ENCODE measurements at places on chromosomes 3 and 15.

GRCh38 chr3:120506828-120507774 is 56.3 kb upstream of the FSTL1 start:
- no peak overlapping the region for H3K4me3 ChIP-seq
- peaks cover 4% of the 10 kb centered on the region for H3K4me1 ChIP-seq
- peak; percentile 75 for DNase-seq
- no peaks in the 10 kb centered on the region for H3K36me3 ChIP-seq

GRCh38 chr15:92819278-92820235 is 80.6 kb upstream of the CHD2 start:
- H3K4me3 ChIP-seq = peak overlapping the region; percentile 47
- no peak for DNase-seq
- H3K4me1 ChIP-seq = no peaks in the 10 kb centered on the region
- no peaks in the 10 kb centered on the region for H3K27me3 ChIP-seq

GRCh38 chr3:115475178-115476041 is 147.9 kb upstream of the GAP43 start:
- no peak for DNase-seq
- no peaks in the 10 kb centered on the region for H3K27me3 ChIP-seq
- no peak overlapping the region for H3K27ac ChIP-seq
- no peak overlapping the region for H3K4me3 ChIP-seq
- H3K4me1 ChIP-seq = no peaks in the 10 kb centered on the region

GRCh38 chr3:196987022-196987421 is 18.4 kb upstream of the PIGZ start:
- DNase-seq = no peak
- no peak overlapping the region for H3K4me3 ChIP-seq
- H3K27me3 ChIP-seq = no peaks in the 10 kb centered on the region
- no peak overlapping the region for H3K27ac ChIP-seq
- H3K4me1 ChIP-seq = no peaks in the 10 kb centered on the region
- no peaks in the 10 kb centered on the region for H3K36me3 ChIP-seq

GRCh38 chr3:141235661-141236171 is 4.1 kb downstream of the PXYLP1 start:
- DNase-seq = no peak
- H3K4me3 ChIP-seq = no peak overlapping the region

DNA sequence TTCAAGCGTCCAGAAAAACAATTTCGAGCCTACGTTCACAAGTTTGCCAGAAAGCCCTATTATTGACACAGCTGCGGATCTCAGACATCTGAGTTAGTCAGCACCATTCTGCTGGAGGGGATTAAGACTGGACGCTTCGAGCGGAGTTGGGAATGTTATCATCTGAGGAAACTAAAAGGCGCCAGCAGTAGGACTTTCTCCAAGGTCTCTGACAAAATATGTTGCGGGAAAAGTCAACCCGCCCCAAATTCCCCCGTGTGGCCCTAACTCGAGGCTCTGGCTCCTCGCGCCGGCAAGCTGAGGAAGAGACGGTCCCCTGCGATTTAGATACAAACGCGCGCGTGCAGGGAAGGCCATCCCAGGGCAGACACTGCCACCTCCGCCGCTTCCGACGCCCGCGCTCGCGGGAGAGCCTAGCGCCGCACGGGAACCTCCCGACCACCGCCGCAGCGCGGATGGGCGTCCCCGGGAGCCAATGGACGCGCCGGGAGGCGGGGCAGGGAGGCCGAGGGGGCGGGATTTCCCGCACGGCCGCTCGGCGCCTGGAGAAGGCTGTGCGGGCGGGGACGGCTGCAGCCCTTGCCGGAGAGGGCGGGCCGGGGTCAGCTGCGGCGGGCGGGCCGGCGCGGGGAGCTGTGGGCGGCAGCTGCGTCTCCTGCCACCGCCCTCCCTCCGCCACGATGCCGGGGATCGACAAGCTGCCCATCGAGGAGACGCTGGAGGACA is at the start of gene APPL1:
TSS of gene APPL1 (plus strand) at position 526 of the 726 bp plus-strand sequence. CDS start at position 681, 155 bp downstream.
- no peaks in the 10 kb centered on the region for H3K36me3 ChIP-seq
- peaks cover 13% of the 10 kb centered on the region for H3K4me1 ChIP-seq
- H3K27ac ChIP-seq = peak within 1 kb of the TSS; percentile 94
- peak; percentile 83 for DNase-seq
- H3K27me3 ChIP-seq = no peaks in the 10 kb centered on the region
- peak within 1 kb of the TSS; percentile 76 for H3K4me3 ChIP-seq

GRCh38 chr15:59847968-59848367 is 156.1 kb upstream of the FOXB1 start:
- DNase-seq = no peak
- H3K36me3 ChIP-seq = no peaks in the 10 kb centered on the region
- no peaks in the 10 kb centered on the region for H3K4me1 ChIP-seq
- H3K27ac ChIP-seq = no peak overlapping the region

- H3K36me3 ChIP-seq = no peaks in the 10 kb centered on the region
- H3K27me3 ChIP-seq = no peaks in the 10 kb centered on the region
- H3K4me1 ChIP-seq = no peaks in the 10 kb centered on the region
- H3K4me3 ChIP-seq = no peak overlapping the region
- H3K27ac ChIP-seq = no peak overlapping the region
- DNase-seq = no peak
These were observed 29.1 kb upstream of the TNIK start for GRCh38 chr3:171489348-171489747.

- H3K36me3 ChIP-seq = no peaks in the 10 kb centered on the region
- no peak overlapping the region for H3K4me3 ChIP-seq
- no peaks in the 10 kb centered on the region for H3K27me3 ChIP-seq
- no peak overlapping the region for H3K27ac ChIP-seq
These were observed 40.8 kb downstream of the TM4SF18 start for GRCh38 chr3:149292666-149293065.

GRCh38 chr3:59558906-59559720 is 509.3 kb upstream of the CFAP20DC start:
- H3K4me3 ChIP-seq = no peak overlapping the region
- no peaks in the 10 kb centered on the region for H3K4me1 ChIP-seq
- no peak overlapping the region for H3K27ac ChIP-seq
- H3K36me3 ChIP-seq = no peaks in the 10 kb centered on the region

DNA sequence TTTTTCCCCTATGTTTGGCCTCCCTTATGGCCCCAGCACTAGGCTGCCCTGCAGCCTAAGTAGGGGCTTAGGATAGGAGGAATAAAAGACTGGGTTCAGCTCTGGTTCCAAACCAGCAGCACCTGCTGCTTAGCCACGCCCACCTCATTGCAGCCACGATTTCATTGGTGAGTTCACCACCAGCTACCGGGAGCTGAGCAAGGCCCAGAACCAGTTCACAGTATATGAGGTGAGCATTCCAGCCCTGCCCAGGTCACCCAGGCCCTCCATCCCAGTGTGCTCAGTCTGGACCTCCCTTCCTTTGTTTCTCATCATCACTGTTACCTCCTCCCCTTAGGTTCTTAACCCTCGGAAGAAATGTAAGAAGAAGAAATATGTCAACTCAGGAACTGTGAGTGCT is 11.5 kb downstream of the CPNE9 start:
- no peak overlapping the region for H3K4me3 ChIP-seq
- no peak for DNase-seq

DNA sequence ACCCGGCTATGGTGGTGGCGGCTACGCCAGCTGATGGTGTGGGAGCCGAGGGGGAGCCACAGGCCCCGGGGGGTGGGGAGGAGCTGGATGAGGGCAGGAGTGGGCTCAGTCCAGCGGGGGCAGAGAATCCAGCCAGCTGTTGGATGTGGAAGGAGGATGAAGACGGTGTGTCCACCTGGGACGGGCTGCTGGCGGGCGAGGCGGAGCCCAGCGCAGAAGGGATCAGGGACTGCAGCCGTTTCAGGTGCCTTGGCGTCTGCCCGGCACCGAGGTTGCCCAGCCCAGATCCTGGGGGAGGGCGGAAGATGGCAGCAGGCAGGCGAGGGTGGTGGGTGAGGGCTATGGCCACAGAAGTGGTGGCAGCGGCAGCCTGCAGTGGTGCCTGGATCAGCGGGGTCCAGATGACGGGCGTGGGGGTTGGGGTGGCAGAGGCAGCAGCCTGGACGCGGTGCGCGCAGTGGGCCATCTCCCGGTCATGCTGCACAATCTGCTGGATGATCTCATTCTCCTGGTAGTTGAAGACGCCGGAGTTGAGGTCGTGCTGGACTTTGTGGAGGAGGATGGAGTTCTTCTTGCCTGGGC is 45.3 kb downstream of the HCN4 start:
- DNase-seq = no peak
- H3K27me3 ChIP-seq = peaks cover 34% of the 10 kb centered on the region
- H3K27ac ChIP-seq = no peak overlapping the region
- no peak overlapping the region for H3K4me3 ChIP-seq
- no peaks in the 10 kb centered on the region for H3K4me1 ChIP-seq

- no peak overlapping the region for H3K27ac ChIP-seq
- no peak for DNase-seq
- H3K4me1 ChIP-seq = no peaks in the 10 kb centered on the region
- no peaks in the 10 kb centered on the region for H3K27me3 ChIP-seq
- H3K36me3 ChIP-seq = no peaks in the 10 kb centered on the region
- no peak overlapping the region for H3K4me3 ChIP-seq
These were observed 119.0 kb upstream of the SATB1 start for GRCh38 chr3:18544146-18544545.

GRCh38 chr3:173502983-173503568 is 105.5 kb downstream of the NLGN1 start:
- DNase-seq = no peak
- no peaks in the 10 kb centered on the region for H3K36me3 ChIP-seq
- no peaks in the 10 kb centered on the region for H3K27me3 ChIP-seq
- H3K27ac ChIP-seq = no peak overlapping the region

DNA sequence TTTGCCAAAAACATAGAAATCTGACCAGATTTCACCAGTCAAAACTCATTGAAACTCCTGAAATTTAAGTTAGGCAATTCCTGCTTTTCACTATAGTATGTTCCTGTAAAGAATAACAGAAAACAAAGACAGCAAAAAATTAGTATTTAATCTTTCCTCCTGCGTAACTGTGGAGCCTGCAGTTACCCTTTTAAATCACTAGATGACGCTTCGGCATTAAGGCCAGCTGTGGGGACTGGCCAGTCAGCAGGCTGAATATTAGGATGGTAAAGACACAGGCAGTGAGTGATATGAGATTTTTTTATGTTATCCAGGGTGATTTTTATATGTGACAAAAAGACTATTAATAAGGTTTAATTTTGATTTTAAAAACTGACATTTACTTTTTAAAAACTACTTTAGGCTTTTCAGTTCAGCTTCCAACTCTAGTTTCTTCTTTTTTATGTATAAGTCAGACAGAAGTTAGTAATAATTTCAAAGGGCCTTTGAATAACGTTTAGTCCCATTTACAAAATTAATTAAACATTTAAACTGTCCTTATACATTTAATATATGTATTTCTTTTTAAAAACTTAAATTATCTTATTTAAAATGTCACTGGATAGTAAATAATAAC is 165.1 kb downstream of the PPM1L start:
- H3K36me3 ChIP-seq = no peaks in the 10 kb centered on the region
- H3K27ac ChIP-seq = no peak overlapping the region
- H3K4me1 ChIP-seq = no peaks in the 10 kb centered on the region
- no peak overlapping the region for H3K4me3 ChIP-seq
- peak; percentile 22 for DNase-seq
- H3K27me3 ChIP-seq = no peaks in the 10 kb centered on the region

DNA sequence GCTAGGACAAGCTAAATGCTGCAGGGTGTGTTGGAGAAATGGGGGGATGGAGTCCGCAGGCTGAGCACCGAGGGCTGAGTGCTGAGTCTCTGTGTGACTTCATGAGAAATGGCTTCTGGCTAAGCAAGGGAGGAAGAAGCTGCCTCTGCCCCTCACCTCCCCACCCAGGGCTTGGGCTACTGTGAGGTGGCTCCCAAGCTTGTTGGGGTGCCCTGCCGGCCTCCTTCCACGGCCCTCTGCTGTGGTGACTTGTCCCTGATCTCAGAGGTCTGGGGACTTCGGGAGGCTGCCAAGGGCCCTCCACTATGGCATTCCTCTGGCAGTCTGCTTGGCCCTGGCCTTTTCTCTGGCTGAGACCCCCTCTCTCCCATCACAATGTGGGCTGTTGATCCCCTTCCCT is 30.1 kb upstream of the RAD18 start:
- peaks cover 15% of the 10 kb centered on the region for H3K4me1 ChIP-seq
- no peak overlapping the region for H3K27ac ChIP-seq
- H3K36me3 ChIP-seq = no peaks in the 10 kb centered on the region
- no peaks in the 10 kb centered on the region for H3K27me3 ChIP-seq

GRCh38 chr3:35291471-35292236 is 347.7 kb upstream of the ARPP21 start:
- no peak for DNase-seq
- no peaks in the 10 kb centered on the region for H3K4me1 ChIP-seq
- no peak overlapping the region for H3K4me3 ChIP-seq
- no peak overlapping the region for H3K27ac ChIP-seq
- H3K36me3 ChIP-seq = no peaks in the 10 kb centered on the region

- H3K4me3 ChIP-seq = no peak overlapping the region
- no peaks in the 10 kb centered on the region for H3K27me3 ChIP-seq
- no peaks in the 10 kb centered on the region for H3K36me3 ChIP-seq
These were observed 113.1 kb downstream of the ABI3BP start for GRCh38 chr3:100880072-100880471.

GRCh38 chr3:163011596-163011995 is 1515.0 kb downstream of the OTOL1 start:
- H3K4me1 ChIP-seq = no peaks in the 10 kb centered on the region
- no peak for DNase-seq
- H3K27me3 ChIP-seq = no peaks in the 10 kb centered on the region
- no peaks in the 10 kb centered on the region for H3K36me3 ChIP-seq
- no peak overlapping the region for H3K27ac ChIP-seq

DNA sequence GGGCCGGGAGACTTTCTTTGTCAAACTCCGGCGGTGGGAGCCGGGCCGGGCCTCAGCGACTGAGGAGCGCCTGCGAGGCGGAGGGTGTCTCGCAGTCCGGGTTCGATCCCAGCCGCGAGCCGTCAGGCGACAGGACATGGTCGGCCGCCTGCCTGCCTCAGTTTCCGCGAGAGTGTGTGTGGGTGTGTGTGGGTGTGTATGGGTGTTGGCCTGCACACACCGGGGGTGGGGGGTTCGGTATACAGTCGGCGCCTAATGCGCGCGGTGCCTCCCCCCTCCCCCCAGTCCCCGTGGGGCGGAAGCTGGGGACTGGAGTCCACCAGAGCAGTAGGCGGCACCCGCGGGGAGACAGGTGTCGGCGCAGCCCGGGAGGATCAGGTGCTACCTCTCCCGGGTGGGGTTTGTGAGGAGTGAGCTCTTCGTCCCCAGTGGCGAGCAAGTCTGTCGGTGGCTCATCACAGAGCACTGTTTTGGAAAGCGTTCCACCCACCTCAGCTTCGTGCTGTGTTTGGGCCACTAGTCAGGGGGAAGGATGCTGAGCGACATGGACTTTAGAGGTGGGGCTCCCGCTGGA is 246.3 kb downstream of the GOLGA6L6 start:
- DNase-seq = no peak
- no peak overlapping the region for H3K4me3 ChIP-seq
- H3K27me3 ChIP-seq = no peaks in the 10 kb centered on the region
- H3K27ac ChIP-seq = no peak overlapping the region

- no peak overlapping the region for H3K4me3 ChIP-seq
- no peak overlapping the region for H3K27ac ChIP-seq
- no peaks in the 10 kb centered on the region for H3K36me3 ChIP-seq
- H3K27me3 ChIP-seq = no peaks in the 10 kb centered on the region
- H3K4me1 ChIP-seq = no peaks in the 10 kb centered on the region
These were observed 403.1 kb upstream of the TGFBR2 start for GRCh38 chr3:30203301-30203700.

GRCh38 chr3:24963762-24964625 is 464.1 kb upstream of the RARB start:
- H3K27ac ChIP-seq = no peak overlapping the region
- no peak overlapping the region for H3K4me3 ChIP-seq
- no peaks in the 10 kb centered on the region for H3K27me3 ChIP-seq
- no peak for DNase-seq
- no peaks in the 10 kb centered on the region for H3K36me3 ChIP-seq

Measured in tibial nerve (tissue), 4 donors.